ENCODE measurements at places on chromosomes 4 and X.

- DNase-seq: no peak
Observed at GRCh38 chrX:8803326-8803725, 2.1 kb upstream of the FAM9A start.

DNA sequence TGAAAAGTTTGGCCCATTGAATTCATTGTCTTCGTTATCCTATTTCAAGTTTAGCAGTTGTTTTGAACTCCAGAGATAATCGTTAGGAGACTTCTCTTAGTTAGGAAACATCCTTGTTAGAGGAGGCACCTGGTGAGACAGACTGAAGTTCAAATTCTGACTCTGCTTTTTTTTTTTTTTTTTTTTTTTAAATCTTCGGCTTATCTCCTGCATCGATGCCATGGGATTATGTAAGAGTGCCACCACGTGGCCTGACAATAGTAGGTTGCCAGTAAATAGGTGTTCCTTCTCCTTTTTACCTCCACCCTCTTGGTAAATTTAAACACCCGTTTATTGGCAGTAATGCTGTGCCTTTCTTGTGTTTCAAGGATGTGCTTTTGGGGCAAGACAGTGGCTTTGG lies 149.3 kb downstream of the SOWAHB start:
- no peak for DNase-seq

- DNase-seq: no peak
Observed at GRCh38 chr4:17368408-17368807, 143.5 kb downstream of the QDPR start.

- peak; percentile 13 for DNase-seq
Observed at GRCh38 chrX:65601530-65602220, 65.8 kb upstream of the MSN start.

- no peak for DNase-seq
Observed at GRCh38 chr4:169909897-169910296, 116.3 kb downstream of the MFAP3L start.

GRCh38 chr4:183330841-183331240 lies 8.6 kb upstream of the CLDN24 start:
- DNase-seq: no peak

DNA sequence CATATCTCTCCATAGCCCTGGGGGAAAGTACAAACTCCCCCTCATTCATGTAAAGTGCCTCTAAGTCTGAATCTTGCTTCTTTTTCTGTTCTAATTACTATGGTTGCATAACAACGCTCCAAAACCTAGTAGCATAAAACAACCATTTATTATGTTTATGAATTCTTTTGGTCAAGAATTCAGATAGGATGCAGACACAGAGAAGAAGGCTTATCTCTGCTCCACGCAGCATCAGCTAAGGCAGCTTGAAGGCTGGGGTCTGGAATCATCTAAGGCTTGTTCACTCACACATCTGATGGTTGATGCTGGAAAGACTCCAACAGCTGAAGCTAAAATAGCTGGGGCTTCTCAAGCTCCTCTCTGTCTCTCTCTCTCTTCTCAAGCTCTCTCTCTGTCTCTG lies 564.5 kb downstream of the ZNF674 start:
- no peak for DNase-seq

DNA sequence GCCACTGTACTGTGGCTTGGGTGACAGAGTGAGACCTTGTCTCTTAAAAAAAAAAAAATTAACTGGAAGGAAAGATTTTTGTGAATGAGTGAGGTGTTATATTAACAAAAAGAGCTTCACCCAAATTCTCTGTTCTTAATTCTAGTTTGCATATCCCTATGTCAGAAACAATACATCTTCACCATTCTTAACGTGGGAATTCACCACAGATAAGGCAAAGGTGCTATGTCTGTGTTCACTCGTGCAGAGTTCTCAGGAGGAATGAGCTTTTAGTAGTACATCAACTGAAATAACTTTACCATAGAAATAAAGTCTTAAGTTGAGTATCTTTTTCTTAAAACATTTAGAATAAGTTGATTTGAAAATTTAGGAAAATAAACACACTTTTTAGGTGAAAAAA lies 135.1 kb downstream of the RAPGEF2 start:
- no peak for DNase-seq

- no peak for DNase-seq
Observed at GRCh38 chrX:27491397-27491796, 28.3 kb upstream of the PPP4R3C start.

GRCh38 chrX:47607091-47607490 lies 12.6 kb downstream of the SYN1 start:
- DNase-seq: no peak

DNA sequence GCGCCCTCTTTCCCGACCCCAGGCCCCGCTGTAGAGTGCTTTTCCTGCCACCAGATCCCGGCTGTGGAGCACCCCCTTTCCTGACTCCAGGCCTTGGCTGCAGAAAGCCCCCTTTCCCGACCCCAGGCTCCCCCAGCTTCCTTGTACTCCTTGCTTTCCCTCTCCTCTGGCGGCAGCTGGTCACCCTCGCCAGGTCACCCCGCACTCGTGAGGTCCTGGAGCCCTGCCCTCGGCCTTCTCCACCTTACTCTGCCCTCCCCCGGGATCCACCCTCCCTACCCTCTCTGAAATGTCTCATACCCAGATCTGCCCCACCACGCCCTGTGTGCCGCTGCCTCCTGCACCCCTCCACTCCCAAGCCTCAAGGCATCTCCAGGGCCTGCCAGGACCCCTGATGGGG lies 25.0 kb upstream of the C4orf50 start:
- no peak for DNase-seq

DNA sequence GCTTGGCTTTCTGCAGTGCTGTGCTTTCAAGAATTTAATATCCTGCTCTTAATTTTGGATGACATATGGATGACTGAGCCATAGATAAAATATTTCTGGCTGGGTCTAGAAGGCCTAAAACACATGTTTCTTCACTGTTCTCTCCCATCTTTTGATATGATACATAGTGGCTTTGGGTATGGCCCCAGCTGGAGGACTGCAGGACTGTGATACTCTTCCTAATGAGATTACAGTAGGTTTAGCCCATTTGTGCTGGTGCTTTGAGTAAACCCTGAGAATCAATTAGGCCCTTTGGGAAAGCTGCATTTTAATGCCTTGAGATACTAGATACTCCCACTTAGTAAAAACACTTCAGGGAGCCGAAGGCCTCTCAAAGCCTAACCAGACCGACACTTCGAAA lies 38.0 kb downstream of the KIT start:
- no peak for DNase-seq

All from activated T-helper 1 cell treated with anti-CD3 and anti-CD28 coated beads, Interleukin-2, amount 50 U/mL, for 16 hours (primary cell).